A673 (cell line): ENCODE measurements at places on chromosomes 2 and 18.
A peak's percentile ranks its signal among the peaks of the same experiment; 100 is the strongest.

DNA sequence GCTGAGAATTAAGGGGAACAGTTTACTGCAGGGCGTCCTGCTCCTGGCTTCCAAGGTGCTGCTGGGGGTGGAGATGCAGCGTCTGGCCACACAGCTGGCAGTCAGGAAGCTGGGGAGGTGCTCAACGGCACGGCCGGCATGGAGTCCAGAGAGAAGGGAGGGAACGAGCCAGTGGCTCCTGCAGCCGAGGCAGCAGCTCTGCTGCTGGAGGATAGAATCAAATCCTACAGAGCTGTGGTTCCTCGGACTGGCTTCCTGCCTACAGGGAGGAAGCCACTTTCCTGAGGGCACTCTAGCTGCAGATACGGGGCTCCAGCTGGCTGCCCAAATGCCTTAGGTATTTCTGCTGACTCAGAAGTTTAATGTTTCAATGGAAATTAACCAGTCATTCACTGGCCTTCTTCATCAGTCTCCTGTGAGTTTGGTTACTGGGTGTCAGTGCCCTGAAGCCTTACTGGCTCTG is 266.3 kb downstream of the TWIST2 start:
- peak; percentile 28 for DNase-seq

GRCh38 chr2:74921236-74921736 is 37.2 kb upstream of the POLE4 start:
- DNase-seq, result no peak

DNA sequence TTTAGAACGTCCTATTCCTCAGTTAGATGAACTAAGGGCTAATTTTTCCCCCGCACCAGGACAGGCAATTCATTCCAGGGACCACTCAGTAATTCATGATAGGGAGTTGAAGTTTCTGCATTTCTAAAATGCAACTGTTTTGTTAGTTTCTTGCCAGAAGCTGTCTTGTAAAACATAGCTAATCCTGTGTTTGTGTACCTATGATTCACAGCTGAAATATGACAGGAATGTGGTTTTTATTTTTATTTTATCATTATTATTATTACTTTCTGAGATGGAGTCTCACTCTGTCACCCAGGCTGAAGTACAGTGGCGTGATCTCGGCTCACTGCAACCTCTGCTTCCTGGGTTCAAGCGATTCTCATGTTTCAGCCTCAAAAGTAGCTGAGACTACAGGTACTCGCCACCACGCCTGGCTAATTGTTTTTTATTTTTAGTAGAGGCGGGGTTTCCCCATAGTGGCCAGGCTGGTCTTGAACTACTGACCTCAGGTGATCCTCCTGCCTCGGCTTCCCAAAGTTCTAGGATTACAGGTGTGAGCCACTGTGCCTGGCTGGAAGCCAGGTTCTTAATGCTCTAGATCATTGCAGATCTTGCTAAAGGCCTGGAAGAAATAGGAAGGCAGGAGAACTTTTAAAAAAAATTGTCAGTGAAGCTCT is 154.8 kb upstream of the FHL2 start:
- DNase-seq, result no peak

DNA sequence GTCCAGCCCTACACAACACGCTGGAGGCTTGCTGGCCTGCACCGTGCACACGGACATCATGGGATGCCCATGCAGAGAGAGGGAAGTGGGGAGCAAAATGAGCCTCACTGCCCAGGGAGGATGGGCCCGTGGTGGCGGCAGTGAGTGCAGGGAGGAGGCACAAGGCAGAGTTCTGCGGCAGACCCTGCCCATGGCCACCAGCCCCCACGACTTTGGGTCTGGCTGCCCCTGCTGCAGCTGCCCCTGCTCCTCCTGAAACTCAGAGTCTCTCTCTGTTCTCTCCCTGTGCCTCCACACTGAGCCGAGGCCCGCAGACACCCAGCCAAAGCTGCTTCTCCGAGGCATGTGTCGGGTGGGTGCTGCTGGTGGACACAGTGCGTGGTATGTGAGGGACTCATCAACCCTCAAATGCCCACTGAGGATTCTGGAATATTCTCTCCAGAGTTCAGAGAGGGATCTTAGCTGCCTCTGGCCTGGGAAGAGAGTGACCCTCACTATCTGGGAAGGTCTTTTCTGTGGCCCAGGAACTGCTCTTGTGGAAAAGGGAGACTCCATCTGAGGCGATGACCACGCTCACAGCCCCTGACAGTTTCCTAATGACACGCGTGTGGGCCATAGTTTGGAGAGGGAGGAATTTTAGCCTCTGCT is 45.1 kb upstream of the HPCAL1 start:
- DNase-seq, result no peak

DNA sequence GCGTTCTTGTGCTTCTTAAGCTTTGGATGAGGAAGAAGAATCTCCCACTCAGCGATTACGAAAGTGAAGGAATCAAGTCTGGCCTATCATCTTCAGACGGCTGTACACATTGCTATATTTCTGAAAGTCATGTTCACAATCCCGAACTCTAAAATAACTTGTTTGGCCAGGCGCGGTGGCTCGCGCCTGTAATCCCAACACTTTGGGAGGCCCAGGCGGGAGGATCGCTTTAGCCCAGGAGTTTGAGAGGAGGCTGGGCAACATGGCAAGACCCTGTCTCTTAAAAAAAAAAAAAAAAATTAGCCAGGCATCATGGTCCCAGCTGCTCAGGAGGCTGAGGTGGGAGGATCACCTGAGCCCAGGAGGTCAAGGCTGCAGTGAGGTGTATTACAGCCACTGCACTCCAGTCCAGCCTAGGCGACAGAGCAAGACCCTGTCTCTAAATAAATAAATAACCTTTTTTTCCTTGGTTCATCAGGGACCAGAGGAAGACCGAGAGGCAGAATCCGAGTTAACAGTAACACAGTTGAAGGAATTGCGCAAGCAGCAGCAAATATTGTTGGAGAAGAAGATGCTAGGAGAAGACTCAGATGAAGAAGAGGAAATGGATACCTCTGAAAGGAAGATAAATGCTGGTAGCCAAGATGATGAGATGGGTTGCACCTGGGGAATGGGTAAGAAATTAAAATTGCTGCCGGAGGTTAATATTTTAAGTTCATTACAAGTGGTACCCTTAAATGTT is 1.1 kb downstream of the SLC4A1AP start:
- DNase-seq, result no peak

GRCh38 chr18:75024871-75025270 is 184.1 kb downstream of the PTGR3 start:
- no peak for DNase-seq

DNA sequence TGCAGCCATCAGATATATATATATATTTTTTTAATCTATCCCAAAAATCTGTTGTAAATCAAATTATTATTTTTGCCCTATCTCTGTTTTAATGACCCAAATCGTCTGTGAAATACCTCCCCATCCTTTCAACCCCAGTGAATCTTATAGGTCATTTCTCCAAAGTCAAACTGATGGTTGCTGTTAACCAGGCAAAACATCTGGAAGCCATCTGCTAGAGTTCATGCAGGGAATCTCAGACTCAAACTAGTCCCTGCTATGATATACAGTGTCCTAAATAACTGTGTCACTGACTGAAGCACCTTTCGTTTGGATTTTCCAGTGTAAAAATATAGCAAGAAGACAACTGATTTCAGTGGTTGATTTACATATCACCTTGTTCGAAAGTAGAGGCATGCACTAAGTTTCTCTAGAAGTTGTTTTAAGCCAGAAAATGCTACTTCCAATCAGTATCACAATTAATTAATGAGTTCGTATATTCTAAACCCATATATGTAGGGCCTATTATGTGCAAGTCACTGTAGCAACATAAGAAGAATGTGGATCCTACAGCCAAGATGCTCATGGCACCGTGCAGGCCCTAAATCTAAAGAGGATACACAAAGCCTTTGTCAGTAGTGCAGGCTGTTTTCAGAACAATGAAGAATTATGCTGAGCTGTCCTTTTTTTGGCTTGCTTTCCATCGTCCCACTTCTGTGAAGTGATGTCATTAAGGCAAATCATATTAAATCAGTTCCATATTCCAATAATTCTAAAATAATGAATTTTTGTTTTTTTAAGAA is 566.0 kb downstream of the STK39 start:
- DNase-seq, result no peak

DNA sequence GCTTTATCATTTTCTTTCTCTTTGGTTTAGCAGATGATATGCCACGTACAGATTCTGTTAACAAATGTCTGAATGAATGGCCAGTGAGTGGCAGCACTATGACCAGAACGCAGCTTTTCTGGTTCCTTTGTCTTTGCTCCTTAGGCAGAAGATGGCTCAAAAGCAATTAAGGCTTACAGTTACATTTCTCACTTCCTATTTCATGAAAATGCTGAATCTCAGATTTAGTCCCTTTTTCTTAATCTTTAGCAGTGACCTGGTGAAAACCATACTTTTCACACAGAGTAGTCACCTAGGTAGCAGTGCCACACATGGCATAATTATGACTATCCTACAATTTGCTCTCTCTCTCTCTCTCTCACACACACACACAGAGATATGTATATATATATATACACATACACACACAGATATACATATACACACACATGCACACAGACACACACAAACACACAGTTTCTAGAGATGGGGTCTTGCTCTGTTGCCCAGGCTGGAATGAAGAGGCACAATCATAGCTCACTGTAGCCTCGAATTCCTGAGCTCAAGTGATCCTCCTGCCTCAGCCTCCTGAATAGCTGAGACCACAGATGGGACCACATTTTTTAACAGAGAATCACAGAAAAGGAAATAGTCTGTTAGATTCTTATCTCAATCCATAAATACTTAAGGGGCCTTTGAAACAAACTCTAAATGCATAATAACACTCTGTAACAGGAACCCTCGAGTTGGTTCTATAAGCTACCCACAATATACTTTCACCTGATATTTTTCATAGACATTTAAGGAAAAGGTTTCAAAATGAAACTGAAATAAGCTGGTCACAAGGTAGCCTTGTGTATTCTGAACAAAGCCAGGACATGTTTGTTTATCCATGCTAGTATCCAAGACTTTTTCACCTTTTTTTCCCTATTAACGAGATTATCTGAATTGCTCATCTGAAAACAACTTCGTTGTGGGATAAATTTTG is 11.6 kb downstream of the PDE6D start:
- DNase-seq, result no peak

- no peak for DNase-seq
These were observed 89.9 kb downstream of the INHBB start for GRCh38 chr2:120435671-120436459.

- DNase-seq, result no peak
These were observed 66.1 kb downstream of the COLEC12 start for GRCh38 chr18:434410-434809.

DNA sequence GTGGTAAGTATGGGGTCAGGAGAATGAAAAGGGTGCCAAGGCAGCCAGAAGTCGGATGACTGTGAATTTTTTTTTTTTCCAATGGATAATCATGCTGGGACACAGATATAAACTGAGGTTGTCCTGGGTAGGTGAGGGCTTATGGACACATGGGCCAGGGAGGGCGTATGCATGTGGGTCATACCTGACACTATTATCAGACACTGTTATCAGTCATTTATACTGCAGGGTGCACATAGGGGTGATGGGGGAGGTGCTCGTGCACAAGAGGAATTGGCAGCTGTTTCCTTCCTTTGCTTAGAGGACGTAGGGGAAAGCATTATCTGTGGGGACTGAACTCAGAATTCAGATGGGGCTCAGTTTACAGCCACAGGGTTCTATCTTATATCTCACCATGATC is 10.1 kb downstream of the CTIF start:
- DNase-seq, result no peak

GRCh38 chr2:63735263-63735662 is 106.4 kb upstream of the UGP2 start:
- DNase-seq, result no peak

DNA sequence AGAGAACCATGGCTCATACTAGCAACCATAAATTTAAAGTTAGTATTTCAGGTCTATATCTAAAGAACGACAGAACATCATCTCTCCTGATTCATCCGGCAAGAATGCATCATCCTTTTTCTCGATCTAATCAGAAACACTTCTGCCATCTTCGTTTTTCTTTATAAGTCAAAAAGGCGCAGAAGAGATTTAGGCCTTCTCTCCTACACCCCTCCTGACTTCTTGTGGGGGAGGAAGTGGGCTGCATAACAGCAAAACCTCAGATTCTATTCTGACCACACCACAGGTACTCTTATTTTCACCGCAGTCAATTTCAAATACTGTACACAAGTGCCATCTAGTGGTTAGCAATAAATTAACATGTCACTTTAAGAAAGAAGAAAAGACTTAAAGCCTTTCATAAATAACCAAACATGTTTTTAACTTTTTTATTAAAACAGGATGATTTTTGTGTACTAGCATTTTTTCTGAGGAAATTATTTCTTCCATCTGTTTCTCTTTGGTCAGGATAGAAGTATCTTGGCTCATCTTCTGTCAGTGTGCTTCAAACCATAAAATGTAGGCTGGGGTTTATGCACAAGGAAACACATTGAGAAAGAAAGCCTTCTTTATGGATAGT is 48.4 kb upstream of the PIK3C3 start:
- peak; percentile 55 for DNase-seq

DNA sequence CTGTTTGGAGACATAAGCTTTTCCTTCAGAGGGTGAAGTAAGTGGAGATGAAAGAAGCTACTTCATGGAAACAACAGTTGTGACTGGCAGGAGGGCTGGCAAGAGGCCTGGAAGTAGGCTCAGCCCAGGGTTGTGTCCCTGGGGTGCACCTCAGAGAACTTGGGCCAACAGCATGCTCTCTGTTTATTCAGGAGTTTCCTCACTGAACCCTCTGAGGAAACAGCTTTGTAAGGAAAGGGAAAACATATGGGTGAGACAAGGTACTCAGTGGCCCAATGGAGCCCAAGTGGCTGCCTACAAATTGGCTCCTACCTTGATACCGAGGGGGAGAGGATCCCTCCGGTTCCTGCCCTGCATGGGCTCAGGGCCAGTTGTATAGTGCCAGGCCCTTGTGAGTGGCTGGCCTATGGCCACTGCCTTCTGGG is 115.5 kb upstream of the ITGA6 start:
- no peak for DNase-seq

- DNase-seq, result no peak
These were observed 660.6 kb downstream of the NYAP2 start for GRCh38 chr2:226059961-226060627.

GRCh38 chr2:189613650-189614420 is 33.2 kb upstream of the SLC40A1 start:
- peak; percentile 11 for DNase-seq

GRCh38 chr2:73494031-73494430 is 108.4 kb downstream of the ALMS1 start:
- no peak for DNase-seq

GRCh38 chr2:52919673-52920072 is 847.9 kb upstream of the CHAC2 start:
- DNase-seq, result no peak

GRCh38 chr2:113980946-113981345 is 91.1 kb downstream of the ACTR3 start:
- no peak for DNase-seq

DNA sequence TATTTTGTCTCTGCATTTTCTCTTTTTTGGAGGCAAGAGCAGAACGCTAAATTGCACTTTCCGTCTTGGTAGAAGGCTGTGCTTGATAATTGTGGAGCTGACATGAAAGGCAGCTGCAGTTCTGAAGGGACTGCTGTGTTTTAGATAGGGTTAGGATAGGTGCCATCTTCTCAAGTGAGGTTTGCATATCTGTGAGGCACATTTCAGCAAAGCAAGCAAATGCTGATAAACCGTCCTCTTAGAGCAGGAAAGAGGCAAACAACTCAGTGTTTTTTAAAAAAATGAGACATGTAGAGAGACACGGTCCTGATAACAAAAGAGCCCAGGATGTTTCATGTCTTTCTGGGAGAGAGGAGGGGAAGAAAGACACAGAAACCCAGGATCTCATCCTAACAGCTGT is 217.7 kb downstream of the SOCS6 start:
- DNase-seq, result no peak

GRCh38 chr2:54755641-54756326 is 32.3 kb downstream of the EML6 start:
- DNase-seq, result no peak

GRCh38 chr2:57908736-57909161 is 137.9 kb upstream of the VRK2 start:
- DNase-seq, result no peak
